PC-3 (cell line): ENCODE measurements at places on chromosomes 6 and 20.

DNA sequence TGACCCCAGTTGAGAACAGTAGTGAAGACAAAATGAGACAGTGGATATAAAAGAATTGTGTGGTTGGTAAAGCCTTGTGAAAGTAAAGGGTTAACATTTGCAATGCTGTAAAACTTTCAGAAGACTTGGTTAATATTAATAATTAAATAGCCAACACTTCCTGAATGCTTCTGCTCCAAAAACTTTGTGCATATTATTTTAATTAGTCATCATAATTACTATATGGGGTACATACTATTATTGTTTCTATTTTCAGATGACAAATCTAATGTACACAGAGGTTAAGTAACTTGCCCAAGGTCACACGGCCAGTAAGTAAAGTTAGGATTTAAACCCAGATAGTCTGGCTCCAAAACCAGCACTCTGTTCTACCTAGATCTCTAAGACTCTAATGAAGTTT, 291.3 kb downstream of the OGFRL1 start:
- DNase-seq, result no peak

DNA sequence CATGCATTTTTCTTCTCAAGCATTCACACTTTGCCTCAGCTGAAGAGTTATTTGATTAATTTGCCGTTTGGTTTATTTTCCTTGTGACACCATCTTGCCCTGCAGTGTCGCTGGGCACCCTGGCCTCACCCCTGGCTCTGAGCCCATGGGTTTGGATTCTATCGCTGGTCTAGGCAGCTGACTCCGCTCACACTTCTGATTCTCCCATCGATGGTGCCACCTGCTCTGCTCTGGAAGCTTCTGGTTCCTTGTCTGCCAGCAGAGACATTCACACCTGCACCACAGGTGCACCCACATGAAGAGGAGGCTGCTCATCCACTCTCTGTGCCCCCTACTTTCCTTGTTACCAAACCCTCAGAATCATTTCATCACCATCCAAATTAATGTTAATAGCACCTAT, 291.6 kb upstream of the CDH4 start:
- no peak for DNase-seq

DNA sequence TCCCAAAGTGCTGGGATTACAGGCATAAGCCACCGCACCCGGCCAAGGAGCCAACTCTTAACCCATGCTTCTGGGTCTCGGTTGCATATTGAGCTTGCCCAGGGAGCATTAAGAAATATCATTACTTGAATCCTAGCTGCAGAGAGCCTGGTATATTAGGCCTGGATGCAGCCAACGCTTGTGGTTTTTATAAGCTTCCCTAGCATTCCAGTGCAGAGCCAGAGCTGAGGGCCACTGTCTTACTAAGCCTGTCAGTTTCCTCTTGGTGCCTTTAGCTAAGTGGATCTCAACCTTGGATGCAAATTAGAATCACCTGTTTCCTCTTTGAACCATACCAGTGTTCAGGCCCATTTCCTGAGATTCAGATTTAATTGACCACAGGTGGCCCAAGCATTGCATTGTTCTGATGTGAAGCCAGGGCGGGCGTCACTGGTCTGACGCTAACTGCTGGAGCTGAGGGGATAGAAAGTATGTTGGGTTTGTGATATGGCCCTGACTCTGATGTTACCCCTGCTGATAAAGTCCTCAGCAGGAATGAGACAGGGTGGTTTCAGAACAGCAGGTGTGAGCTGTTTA, 76.3 kb downstream of the BTBD3 start:
- DNase-seq, result no peak

DNA sequence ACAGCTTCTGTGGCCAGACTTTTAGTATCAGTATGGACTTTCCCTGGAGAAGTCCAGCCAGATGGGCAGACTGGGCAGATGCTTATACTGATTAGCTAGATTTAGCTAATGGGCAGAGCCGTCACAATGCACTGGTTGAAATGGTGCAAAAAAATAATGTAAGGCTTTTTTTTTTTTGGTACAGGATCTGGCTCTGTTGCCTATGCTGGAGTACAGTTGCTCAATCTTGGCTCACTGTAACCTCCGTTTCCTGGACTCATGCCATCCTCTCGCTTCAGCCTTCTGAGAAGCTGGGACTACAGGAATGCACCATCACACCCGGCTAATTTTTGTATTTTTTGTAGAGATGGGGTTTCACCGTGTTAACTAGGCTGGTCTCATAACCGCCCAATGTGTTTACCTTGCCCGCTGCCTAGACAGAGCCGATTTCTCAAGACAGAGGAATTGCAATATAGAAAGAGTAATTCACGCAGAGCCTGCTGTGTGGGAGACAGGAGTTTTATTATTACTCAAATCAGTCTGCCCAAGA, 16.4 kb upstream of the KIFC1 start:
- peak; percentile 70 for DNase-seq
